Natural killer cell (primary cell): ENCODE measurements at places on chromosomes 3 and 15. TPM values are rescaled to one million over a fixed set of nuclear protein-coding genes. Genes with fewer than 3 reads are reported as not detected.

GRCh38 chr3:128508852-128509251, 15.9 kb upstream of the GATA2 start:
- no peak for DNase-seq

DNA sequence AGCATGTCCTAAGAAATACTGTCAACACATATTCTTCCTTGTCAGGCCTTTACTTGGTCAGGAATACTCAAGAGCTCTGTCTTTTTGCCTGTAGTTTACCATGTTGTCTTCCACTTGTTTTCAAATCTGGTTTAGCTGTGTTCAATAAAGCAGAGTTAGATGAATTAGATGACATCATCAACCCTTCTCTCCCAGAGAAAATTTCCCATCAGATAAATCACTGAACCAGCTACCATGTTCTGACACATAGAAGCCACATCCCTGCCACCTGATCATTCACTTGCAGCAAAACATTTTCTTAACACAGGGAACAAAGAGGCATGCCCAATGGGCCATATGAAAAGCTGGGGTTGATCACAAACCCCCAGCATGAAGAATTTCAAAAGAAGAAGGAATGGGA, 42.1 kb downstream of the TERC start:
- no peak for DNase-seq

GRCh38 chr3:46929324-46929723, 47.2 kb downstream of the CCDC12 start:
- no peak for DNase-seq

DNA sequence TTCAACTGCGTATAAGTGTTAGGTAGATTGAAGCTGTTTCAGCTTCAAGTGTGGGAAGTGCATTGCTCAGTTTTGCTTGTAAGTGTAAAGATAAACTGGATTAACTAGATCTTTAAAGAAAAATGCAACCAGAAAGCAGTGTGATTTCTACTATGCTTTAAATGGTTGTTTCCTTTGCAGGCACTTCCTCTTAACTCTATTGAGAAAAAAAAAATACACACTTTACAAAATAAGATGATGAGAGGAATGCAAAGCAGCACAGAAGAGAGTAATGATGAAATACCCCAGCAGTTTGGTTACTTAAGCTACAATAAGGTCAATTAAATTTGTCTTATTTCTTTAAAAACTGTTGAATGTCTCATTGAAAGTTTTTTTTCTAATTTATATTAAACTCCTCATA, 40.8 kb downstream of the DPH6 start:
- DNase-seq, result no peak

DNA sequence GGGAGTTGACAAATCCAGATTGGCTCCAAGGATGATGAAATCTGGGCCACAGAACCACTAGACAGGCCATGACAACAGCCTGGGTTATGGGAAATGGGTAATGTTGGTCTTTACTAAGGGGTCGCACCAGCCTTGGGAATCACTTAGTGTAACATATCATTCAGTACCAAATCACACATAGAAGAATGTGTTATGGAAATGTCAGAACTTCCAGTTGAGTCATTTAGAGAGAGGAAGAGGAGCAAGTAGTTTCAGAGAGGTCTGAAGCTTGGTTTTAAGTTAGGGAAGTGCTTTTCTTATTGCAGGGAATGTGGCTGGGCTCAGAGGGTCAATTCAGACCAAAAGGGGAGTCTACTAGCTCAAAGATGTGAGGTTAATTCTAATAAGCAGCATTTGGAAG, 241.6 kb upstream of the ZPLD1 start:
- no peak for DNase-seq

DNA sequence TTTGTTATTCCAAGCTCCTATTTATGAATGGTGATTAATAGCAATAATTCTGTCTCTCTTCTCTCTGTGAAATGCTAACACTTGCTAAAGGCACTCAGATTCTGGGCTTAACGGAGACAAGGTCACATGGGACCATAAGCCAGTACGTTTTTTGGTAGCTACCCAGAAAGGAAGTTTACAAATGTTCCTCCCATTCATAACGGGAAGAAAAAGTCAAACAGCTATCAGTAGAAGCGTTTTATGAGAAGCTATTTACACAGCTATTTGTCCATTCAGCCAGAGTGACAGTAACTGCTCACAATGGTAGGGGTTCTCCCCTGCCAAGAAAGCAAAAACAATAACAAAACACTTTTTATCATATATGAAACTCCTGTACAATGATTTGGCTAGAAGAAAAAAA, 51.5 kb downstream of the ZMAT3 start:
- DNase-seq, result no peak

DNA sequence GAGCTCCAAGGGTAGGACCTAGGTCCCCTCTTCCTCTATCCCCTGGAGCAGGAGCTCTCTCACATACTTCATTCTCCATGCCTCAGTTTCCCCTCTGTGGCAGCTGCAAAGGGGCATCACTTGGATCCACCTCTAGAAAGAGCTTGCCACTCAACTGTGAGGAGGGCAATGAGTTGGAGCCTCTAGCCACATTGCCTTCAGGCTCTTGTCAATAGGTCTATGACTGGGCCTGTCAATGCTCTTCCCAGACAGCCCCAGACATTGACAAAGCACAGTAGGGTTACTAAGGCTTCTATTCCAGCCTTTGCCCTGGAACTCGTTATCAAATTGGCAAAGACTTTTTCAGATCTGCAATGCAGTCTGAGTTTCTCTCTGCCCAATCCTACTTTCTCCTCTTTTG, 4.4 kb upstream of the VIPR1 start:
- DNase-seq, result no peak

DNA sequence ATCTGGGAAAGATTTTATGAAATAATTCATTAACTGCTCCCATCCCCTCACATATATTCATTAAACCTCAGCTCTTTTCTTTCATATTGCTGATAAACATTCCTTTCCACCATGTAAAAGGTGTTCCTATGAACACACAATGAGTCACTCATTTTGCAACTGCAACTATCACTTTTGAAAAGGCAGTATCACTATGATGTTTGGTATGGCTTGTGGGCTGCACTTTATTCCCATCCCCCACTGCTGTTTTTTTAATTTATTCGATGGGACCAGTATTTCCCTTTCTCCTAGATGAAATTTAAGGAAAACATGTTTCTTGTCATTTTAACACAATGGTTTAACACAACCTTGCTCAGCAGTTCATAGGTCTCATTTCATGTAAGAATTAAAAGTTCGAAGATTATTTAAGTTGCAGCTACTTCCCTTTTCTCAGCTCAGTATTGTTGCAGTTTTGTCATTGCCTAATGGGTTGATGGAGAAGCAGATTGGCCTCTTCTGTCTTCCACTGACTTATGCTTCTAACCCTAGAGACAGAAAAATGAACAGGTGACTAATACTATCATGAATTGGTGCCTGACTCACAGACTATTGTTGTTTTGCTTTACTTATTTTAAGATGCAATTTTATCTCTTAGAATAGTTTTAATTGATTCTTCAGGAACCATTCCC, 280.3 kb downstream of the ZPLD1 start:
- DNase-seq, result no peak

DNA sequence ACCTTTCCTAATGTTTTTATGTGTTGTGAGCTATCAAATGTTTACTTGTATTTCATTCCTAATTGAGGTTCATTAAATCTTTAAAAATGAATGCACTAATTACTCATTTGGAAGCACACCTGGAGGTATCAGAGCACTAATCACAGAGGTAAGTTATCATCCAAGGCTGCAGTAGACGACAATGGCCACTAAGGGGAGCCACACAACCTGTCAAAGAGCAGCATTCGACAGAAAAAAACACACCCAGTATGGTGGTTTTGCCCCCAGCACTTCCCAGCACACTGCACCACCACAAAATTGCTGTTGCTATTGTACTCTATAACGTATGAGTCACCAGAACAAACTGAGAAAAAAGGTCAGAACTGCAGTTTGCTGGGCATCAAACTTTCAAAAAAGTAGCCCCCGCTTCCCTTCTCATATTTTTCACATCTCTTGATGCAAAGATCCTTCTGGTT, 205.9 kb upstream of the IGF1R start:
- peak; percentile 69 for DNase-seq

GRCh38 chr3:146157325-146158060, 3.5 kb downstream of the PLOD2 start:
- DNase-seq, result no peak

GRCh38 chr3:126028096-126028495, 55.8 kb downstream of the SLC41A3 start:
- DNase-seq, result no peak

DNA sequence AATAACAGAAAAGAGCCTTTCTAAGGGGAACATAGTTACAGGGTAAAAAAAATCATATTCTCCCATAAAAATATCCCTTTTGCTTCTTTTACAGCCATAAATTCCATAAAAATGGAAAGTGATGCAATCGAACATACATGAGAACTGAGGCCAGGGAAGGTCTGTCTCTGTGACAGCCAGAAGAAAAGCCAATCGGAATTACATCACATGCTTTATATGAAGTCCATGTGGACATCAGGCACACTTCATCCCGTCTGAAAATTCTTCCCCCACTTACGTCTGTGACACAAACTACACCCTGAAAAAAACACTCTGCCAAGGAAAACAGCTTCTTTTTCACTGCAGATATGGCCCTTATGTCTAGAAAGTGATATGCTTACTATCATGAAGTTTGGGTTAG, 323.5 kb downstream of the ERC2 start:
- no peak for DNase-seq

DNA sequence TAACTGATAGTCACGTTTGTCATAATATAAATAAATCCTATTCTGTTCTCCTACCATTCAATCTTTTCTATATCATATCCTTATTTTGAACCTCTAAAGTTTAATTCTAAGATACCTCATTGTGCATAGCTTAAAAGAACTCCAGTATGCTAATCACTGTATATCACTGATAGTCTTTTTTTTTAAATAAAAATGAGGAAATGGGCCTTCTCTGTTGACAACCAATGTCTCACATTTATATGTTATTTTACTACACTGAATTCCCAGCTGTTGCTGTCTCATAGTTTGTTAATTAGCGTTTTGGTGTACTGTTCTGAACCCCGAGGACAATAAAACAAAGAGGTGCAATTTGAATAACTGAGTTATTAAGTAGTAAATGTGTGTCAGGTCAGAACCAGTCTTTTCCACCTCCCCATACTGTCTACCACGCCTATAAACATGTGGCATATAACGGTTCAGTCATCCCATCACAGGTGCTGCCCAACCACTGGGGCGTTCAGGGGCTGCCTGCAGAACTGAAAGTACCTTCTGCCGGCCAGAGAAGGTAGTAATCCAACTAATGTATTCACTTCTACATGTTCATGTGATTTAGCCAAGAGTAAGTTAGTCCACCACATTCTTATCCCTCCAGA, 14.9 kb downstream of the CBLB start:
- no peak for DNase-seq

GOLGA8S gene
- total RNA-seq, result 2.8 TPM

CDC25A gene
- 1.3 TPM for total RNA-seq

TNFAIP8L3 gene
- total RNA-seq, result not detected

HDC gene
- 494 TPM for total RNA-seq

EPHA6 gene
- total RNA-seq, result not detected

CACNA2D2 gene
- 56.4 TPM for total RNA-seq
